ENCODE measurements at places on chromosomes 6 and 20. TPM values are rescaled to one million over a fixed set of nuclear protein-coding genes. Genes with fewer than 3 reads are reported as not detected.

DNA sequence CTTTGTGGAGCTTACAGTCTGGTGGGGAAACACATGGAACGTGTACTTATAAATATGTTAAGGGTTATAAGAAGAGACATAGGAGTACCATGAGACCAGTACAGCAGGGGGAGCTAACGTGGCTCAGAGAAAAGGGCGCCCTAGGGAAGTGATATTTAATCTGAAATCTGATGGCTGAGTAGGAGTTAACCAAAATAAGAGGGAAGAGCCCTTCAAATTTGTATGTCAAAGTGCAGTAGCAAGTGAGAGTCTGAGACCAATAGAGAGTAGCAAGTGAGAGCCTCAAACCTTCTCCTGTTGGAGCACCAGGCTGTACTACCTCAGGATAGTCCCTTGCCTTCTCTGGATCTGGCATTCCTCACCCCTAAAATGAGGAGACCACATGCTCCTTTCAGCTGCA, 6.1 kb upstream of the PKIG start:
- no peak for DNase-seq

Gene DNMT3B
- total RNA-seq = 2.6 TPM

Gene KIFC1
- 58.0 TPM for total RNA-seq

- DNase-seq = no peak
These were observed 25.1 kb upstream of the TAF8 start for GRCh38 chr6:42025066-42025844.

DNA sequence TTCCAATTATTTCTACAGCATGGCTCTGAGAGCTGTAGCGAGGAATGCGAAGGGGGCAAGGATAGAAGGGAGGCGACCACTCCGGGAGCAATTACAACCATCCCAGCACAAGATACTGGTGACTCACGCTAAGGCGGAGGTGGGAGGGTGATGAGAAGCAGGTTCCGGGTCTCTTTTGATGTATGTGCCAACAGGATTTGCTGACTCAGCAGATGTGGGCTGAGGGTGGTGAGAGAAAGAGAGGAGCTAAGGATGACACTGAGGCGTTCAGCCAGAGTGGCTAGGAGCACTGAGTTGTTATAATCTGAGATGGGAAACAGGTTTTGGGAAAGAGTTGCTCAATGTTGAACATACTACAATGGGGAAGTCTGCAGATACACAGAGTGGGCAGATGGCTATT, 9.3 kb upstream of the TXNDC5 start:
- peak; percentile 77 for DNase-seq

Gene LY6G6F
- total RNA-seq = not detected

GRCh38 chr6:170462366-170463020, 90.6 kb downstream of the PSMB1 start:
- DNase-seq = no peak

- no peak for DNase-seq
These were observed 8.2 kb upstream of the BCAS4 start for GRCh38 chr20:50786703-50787102.

Gene CPNE5
- not detected for total RNA-seq

DNA sequence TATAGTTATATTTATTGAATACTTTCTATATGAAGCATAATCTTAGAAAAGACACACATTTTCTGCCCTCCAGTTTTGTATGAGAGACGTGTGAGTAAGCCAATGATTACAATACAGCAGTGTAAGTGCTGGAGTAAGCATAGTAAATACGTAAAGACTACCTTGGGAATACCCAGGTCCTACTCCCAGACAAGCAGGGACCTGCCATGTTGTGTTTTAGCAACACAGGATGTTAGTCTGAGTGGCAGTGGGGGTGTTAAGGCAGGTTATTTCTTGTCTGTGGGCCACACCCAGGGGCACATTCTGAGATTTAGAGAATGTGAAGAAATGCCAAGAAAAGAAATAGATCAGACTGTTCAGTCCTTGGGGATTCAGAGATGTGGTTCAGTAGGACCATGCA, 34.3 kb upstream of the RNF144B start:
- peak; percentile 99 for DNase-seq

Data from foreskin keratinocyte (primary cell).